Stimulated activated CD8-positive, alpha-beta memory T cell treated with anti-CD3 and anti-CD28 coated beads, Interleukin-7, amount 100 ng/mL, for 24 hours (primary cell): ENCODE measurements at places on chromosomes 13 and 19.
A peak's percentile ranks its signal among the peaks of the same experiment; 100 is the strongest.

DNA sequence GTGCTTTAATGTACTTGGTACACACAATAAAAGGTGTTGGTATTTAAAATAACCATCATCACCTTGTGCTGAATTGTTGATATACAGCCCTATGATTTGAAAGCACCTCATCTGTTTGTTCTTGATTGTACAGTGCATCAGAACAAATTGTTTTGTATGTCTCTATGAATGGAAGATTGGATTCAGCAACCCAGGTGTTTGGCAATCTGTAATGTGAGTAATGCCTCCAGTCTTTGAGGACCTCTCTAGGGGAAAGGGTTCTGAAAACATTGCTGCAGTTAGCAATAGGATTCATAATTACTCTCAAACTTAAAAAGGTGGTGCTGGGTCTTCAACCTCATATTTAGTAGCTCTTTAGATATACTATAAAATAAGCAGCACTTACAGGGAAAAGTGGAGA lies 341.8 kb downstream of the OXGR1 start:
- DNase-seq: no peak

- peak; percentile 41 for DNase-seq
These were observed 4.2 kb downstream of the LTBP4 start for GRCh38 chr19:40605216-40605971.

- DNase-seq: no peak
These were observed 24.1 kb downstream of the SLC25A30 start for GRCh38 chr13:45393941-45394570.

- peak; percentile 46 for DNase-seq
These were observed 61.4 kb downstream of the RFX2 start for GRCh38 chr19:6048793-6049405.

GRCh38 chr19:18975869-18976268 lies 34.9 kb upstream of the HOMER3 start:
- no peak for DNase-seq

GRCh38 chr19:46990991-46991676 lies 28.5 kb upstream of the NPAS1 start:
- DNase-seq: peak; percentile 26

- no peak for DNase-seq
These were observed 1241.9 kb downstream of the UQCRFS1 start for GRCh38 chr19:27971071-27971470.

- DNase-seq: no peak
These were observed 204.2 kb downstream of the TSHZ3 start for GRCh38 chr19:31145007-31145406.

GRCh38 chr19:55525289-55526101 lies 11.4 kb downstream of the SBK2 start:
- DNase-seq: no peak

DNA sequence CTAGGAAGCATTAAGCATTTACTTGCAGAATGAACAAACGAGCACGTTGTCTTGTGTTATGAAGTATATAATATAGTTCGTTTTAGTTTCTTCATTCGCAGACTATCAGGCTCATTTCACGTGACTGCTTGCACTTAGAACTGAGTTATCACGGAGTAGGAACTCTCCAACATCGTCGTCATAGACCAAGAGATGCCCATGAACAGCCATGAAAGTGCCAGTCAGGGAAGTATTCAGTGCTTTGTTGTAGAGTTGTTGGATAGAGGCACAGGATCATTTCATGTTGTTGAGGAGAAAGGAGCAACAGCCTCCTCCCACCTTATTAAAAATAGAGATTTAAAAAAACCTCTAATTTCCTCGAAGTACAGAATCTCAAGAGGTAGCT lies 977 bp upstream of the IL17D start:
- no peak for DNase-seq

GRCh38 chr13:18944501-18945068 lies 237.0 kb downstream of the TUBA3C start:
- no peak for DNase-seq

- no peak for DNase-seq
These were observed 8.4 kb upstream of the ZNF554 start for GRCh38 chr19:2811221-2811722.

DNA sequence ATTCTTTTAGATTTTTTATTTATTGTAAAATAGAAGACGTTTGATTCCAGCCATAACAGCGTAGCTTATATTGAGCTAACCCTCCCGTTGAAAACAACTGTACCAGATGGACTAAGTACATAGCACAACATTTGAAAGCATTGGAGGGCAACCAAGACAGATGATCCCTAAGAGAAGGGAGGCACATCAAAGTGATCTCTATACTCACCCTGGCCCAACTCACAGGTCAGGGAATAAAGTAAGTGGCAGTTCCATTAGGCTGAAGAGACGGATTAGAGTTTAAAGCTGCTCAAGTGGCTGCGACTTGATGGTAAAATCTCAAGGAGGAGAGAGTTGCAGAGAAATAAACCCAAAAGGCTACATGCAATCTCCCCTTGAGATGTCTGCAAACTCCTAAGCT lies 65.1 kb upstream of the ITM2B start:
- no peak for DNase-seq

- no peak for DNase-seq
These were observed 1.2 kb downstream of the CDK8 start for GRCh38 chr13:26255115-26255514.

- no peak for DNase-seq
These were observed 21.5 kb downstream of the COLGALT1 start for GRCh38 chr19:17576758-17577456.

- no peak for DNase-seq
These were observed 73.2 kb downstream of the CDADC1 start for GRCh38 chr13:49320975-49321374.

DNA sequence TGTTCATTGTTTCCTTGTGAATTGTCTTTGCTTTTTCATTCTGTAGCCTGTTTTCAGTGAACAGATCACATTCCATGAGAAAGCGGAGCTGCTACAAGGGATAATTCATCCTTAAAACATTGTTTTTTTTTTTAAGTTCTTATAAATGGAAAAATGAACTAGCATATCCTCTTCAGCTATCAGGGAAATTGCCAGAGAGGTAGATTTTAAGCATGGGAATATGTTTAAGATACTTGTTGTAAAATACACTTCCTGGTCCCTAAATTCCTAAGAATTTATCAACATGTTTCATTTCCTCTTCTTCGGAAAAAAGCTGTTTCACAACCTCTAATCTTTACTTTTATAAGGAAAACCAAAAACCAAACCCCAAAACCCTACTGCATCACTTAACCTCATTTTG lies 238.0 kb downstream of the POSTN start:
- DNase-seq: no peak

GRCh38 chr13:77530875-77531274 lies 4.6 kb upstream of the SCEL start:
- no peak for DNase-seq

GRCh38 chr13:49060678-49061387 lies 85.1 kb downstream of the FNDC3A start:
- no peak for DNase-seq

DNA sequence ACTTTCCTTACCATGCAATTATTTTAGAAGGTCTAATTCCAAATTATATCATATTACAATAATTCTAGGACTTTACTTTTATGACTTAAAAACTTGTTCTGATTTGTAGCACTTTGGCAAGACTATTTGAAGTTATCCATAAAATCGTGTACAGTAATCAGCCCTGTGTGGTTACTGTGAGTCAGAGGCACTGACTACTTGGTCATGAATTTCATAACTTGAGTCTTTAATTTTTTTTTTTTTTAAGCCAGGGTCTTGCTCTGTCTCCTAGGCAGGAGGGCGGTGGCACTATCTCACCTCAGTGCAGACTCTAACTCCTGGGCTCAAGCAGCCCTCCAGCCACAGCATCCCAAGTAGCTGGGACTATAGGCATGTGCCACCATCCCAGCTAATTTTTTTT lies 1319.2 kb upstream of the SLC10A2 start:
- no peak for DNase-seq

DNA sequence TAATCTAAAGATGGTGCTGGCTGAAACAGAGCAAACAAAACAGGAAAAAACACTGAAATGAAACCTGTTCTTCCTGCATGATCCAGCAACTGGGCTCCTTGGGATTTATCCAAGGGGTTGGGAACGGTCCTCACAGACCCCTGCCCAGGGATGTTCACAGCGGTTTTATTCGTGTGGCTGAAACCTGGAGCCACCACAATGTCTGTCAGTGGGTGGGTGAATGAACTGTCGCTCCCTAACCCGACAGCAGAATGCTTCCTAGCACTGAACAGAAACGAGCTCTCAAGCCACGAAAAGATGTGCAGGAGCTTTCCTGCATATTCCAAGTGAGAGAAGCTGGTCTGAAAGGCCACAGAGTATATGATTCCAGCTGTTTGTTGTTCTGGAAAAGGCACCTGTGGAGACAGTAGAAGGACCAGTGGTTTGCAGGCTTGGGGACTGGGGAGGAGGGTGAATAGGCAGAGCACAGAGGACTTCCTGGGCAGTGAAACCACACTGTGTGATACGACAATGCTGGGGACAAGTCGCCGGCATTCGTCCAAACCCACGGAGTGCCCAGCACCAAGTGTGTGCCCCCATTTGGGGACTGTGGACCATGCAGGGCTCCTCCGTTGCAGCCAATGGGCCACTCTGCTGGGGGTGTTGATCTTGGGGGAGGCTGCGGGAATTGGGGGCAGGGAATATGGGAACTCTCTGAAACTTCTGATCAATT lies 73.9 kb downstream of the TEX29 start:
- no peak for DNase-seq

DNA sequence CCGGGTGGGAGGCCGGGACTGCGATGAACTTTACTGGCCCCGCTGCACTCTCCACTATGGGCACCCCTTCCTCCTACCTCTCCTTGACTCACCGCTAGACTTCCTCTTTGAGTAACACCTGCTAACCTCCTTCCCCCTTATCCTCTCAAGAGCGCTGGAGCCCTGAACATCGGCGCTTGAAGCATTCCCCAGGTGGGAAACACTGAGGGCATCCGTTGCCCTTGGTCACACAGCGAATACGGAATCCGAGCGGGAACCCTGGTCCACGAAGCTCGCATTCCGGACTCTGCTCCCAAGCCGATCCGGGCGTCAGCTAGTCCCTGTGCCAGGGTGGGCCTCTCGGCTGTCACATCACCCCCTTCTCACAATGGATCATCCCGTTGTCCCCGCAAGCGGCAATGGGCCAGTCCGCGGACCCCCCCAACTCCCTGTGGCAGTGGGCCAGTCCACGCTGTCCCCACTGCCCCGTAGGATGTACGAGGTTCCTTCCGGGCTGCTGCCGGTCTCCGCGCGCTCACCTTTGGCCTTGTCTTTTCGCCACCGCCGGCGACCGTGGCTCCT lies 4.2 kb downstream of the LIPE start:
- DNase-seq: peak; percentile 33

GRCh38 chr19:5247957-5248705 lies 92.5 kb downstream of the PTPRS start:
- no peak for DNase-seq

DNA sequence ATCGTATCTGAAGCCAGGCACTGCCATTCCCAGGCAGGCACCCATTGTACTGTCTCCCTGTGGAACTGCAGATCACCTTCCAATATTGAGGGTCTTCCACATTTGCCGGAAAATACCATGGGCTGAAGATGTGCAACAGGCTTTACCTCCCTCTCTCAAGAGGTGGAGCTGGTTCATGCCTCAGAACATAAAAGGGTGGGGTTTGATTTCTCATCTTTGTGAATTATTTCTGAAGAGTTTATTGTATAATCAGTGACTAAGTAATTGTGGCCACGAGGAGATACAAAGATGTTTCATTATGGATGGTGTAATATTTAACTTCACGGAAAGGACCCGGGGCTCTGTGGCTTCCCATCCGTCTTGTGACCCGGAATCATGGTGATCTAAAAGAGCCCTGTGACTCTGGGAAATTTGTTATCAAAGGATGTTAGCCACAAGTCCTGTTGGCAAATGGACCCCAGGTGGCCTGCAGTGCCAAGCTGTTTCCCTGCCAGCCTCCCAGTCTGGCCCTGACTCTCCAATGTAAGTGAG lies 230.5 kb downstream of the LACC1 start:
- no peak for DNase-seq

GRCh38 chr13:50629966-50630365 lies 213.5 kb downstream of the DLEU7 start:
- no peak for DNase-seq

DNA sequence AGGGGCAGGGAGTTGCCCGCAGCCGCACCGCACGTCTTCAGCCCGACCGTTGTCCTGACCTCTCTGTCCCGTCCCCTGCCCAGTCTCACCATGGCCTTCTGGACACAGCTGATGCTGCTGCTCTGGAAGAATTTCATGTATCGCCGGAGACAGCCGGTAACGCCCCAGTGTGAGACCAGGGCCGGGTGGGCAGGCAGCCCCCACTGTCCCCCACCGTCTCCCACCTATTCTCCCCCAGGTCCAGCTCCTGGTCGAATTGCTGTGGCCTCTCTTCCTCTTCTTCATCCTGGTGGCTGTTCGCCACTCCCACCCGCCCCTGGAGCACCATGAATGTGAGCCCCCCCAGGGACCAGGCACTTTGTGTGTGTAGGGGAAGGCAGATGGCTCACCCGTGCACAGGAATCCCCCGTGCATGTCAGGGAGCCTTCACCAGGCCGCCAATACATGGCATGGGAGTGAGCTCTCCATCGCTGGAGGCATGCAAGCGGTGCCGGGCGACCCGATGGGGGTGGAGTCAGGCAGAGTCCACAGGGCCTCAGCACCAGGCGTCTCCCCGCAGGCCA lies 1.4 kb downstream of the ABCA7 start:
- no peak for DNase-seq

DNA sequence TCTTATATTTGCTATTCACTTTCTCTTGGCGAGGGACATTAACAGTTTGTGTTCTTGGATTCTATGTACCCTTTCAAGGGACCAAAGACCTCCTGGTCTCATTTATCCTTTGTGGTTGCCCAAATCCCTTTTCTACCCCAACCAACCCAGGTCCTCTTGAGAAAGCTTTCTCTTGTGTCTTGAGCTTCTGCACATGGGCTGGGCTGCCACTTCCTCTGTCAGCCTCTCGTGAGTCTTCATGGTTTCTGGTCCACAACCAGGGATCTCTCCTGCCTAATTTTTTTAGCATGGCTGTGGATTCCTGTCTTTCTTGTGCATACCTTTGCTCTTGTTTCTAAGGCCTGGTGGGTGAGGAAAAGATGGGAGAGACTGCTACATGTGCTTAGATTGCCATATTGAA lies 14.9 kb downstream of the TIMM13 start:
- no peak for DNase-seq

- no peak for DNase-seq
These were observed 50.0 kb downstream of the TNFSF11 start for GRCh38 chr13:42623916-42624315.

DNA sequence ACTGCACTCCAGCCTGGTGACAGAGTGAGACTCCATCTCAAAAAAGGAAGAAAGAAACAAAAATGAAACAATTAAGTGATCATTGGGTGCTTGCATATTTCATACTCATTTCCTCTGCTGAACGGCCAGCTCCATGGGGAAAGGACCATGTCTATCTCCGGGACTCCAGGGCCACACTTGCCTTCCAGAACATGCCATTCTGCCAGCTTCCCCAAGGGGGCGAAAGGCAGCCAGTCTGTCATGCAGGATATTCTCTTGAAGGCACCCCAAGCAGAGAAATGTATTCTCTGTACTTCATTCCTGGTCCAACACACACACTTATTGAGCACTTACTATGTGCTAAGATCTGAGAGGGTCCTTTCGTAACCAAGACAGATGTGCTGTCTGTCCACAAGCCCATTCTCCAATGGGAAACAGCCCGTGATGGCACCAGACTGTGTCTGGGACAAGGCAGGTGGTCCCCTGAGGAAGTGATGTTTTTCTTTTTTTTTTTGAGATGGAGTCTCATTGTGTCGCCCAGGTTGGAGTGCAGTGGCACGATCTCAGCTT lies 10.2 kb upstream of the CARM1 start:
- no peak for DNase-seq
